ENCODE measurements at places on chromosomes 12 and 14.

DNA sequence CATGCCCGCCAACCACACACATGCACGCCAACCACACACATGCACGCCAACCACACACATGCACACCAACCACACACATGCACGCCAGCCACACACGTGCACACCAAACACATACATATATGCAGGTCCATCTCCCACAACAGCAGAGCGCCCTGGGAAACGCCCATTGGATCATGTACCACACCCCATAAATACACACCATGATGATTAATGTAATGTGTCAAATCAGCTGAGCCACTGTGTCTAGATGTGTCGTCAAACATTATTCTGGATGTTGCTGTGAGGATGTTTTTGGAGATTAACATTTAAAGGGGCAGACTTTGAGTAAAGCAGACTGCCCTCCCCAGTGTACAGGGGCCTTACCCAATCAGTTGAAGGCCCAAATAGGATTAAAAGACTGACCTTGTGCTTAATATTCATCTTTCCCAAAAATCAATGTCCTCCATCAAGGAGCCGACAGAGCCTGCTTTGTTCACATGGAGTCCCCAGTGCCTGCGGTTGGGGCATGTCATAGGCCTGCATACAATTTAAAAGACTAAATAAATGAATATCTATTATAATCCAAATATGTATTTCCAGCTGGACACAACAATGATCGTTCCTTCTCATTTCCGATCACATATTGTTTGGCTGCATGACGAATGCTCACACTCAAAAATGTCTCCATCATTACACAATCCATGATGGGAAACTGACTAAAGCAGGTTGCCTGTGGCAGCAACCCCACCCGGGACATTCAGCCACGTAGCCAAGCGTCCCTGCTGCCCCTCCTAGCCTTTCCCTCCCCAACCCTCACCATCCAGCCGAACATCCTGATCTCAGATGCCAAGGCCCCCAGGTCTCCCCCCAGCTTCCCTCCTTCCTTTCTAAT lies 23.2 kb upstream of the BDKRB2 start:
- DNase-seq: peak; percentile 6

DNA sequence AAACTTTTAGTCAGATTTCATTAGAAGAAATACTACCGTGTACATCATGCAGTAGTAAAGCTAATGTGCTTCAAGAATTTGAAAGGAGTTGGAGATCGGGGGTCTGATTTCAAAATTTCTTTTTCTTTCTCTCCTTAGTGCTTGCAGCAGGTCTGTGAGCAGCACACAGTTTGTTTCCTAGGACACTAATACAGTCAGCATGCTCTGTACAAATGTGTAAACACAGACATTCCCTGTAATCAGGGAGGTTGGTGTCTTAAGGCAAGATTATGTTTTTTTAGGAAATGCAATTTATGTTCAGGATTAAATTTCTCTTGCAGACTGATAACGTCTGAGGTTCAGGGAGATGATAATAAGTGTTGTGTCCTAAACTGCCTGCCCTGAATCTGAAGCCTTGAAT lies 142.7 kb downstream of the ALX1 start:
- no peak for DNase-seq

DNA sequence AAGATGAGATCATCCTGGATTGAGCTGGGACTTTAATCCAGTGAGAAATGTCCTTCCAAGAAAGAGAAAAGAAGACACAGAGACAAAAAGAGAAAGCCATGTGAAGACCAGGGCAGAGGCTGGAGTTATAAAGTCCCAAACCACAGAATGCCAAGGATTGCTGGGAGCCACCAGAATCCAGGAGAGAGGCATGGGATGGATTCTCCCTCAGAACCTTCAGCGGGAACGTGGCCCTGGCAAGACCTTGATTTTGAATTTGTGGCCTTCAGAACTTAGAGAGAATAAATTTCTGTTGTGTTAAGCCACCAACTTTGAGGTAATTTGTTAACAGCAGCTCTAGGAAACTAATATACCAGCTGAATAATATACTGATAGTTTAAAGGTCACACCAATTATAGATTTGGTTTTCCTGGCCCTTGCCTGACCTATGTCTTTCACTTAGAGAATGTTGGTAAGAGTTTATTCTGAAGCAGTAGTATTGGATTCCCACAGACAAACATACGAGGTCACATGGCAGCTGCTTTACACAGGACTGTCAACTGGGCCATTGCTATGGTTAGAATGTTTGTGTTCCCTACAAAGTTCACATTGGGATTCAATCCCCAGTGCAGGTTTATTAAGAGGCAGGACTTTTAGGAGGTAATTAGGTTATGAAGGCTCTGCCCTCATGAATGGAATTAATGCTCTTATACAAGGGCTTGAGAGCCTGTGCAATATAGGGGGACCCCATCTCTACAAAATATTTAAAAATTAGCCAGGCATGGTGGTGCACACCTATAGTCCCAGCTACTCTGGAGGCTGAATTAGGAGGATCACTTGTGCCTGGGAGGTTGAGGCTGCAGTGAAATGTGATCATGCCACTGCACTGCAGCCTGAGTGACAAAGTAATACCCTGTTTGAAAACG lies 156.5 kb upstream of the EEA1 start:
- DNase-seq: no peak

- DNase-seq: peak; percentile 16
These were observed 13.0 kb downstream of the SLC25A3 start for GRCh38 chr12:98606359-98606988.

- DNase-seq: no peak
These were observed 212.6 kb upstream of the SLC16A7 start for GRCh38 chr12:59383079-59383822.

DNA sequence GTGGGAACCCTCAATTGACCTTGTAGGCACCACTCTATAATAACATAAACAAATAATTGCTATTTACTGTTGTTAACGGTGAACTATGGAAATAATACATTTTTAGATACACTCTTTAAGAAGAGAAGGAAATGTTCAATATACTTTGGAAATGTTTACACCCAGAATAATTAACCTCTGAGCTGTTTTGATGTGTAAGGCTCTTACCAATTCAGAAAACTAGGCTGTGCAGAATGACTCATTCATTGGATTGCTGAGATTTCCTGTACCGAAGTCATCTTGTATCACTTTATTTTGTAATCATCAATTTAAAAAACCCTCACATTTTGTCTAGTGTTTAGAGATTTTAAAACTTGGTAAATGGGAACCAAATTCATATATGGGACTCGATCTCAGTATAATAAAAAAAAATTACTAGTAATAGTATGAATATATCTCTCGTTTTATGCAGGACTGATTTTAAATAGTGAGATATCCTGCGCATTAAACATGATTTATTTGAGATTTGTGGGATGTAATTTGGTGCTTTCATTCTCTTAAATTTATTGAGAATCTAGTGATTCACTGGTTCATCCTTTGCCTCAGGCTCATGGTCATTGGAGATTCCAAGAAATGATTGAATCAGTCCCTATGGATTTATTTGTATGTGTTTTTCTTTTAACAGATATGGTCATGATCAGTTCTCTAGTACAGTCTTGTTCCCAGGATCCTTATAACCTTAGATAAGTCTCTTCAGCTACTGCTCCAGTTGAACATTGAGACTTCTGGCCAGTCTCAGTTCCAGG lies 3.9 kb downstream of the SAMD4A start:
- DNase-seq: peak; percentile 63

GRCh38 chr12:76556368-76556767 lies 3.2 kb downstream of the OSBPL8 start:
- peak; percentile 11 for DNase-seq
